ENCODE measurements at places on chromosomes 12 and 14. TPM values are rescaled to one million over a fixed set of nuclear protein-coding genes. Genes with fewer than 3 reads are reported as not detected.

OR4E1 gene
- 0.06 TPM for total RNA-seq

FOXG1 gene
- not detected for total RNA-seq

BCL2L14 gene
- total RNA-seq, result not detected

KRT2 gene
- total RNA-seq, result not detected

TROAP gene
- total RNA-seq, result 32.8 TPM

RAN gene
- total RNA-seq, result 600 TPM

SPTB gene
- total RNA-seq, result not detected

CDCA4 gene
- 63.1 TPM for total RNA-seq

FAM186B gene
- 0.19 TPM for total RNA-seq

DDHD1 gene
- 13.6 TPM for total RNA-seq

CACNA2D4 gene
- total RNA-seq, result not detected

DAO gene
- not detected for total RNA-seq

AGAP2 gene
- 0.26 TPM for total RNA-seq

KIF26A gene
- under 0.01 TPM for total RNA-seq

GPR135 gene
- 2.5 TPM for total RNA-seq

PIANP gene
- 0.34 TPM for total RNA-seq

EGLN3 gene
- total RNA-seq, result 1.5 TPM

TBC1D30 gene
- 0.06 TPM for total RNA-seq

RBP5 gene
- not detected for total RNA-seq

GLS2 gene
- total RNA-seq, result not detected

USP44 gene
- total RNA-seq, result not detected

PSMB5 gene
- total RNA-seq, result 235 TPM

CAPZA3 gene
- not detected for total RNA-seq

RFX4 gene
- not detected for total RNA-seq

REC8 gene
- total RNA-seq, result 1.6 TPM

ANO2 gene
- under 0.01 TPM for total RNA-seq

E2F7 gene
- 18.0 TPM for total RNA-seq

SMIM41 gene
- total RNA-seq, result not detected

ZCCHC8 gene
- 15.1 TPM for total RNA-seq

RNASE2 gene
- not detected for total RNA-seq

POTEM gene
- not detected for total RNA-seq

IKZF4 gene
- total RNA-seq, result 2.2 TPM

LRCOL1 gene
- total RNA-seq, result not detected

OLR1 gene
- total RNA-seq, result not detected

SPSB2 gene
- total RNA-seq, result 13.0 TPM

ADAM20 gene
- 0.19 TPM for total RNA-seq

OR6C2 gene
- total RNA-seq, result not detected

CATSPERB gene
- not detected for total RNA-seq

TMEM132C gene
- total RNA-seq, result not detected

RDH5 gene
- total RNA-seq, result 216 TPM

CEBPE gene
- 0.11 TPM for total RNA-seq

RPS6KA5 gene
- total RNA-seq, result 6.1 TPM

TMEM229B gene
- total RNA-seq, result 0.06 TPM

A2ML1 gene
- not detected for total RNA-seq

ANO4 gene
- total RNA-seq, result 8.8 TPM

SLC4A8 gene
- total RNA-seq, result 3.1 TPM

RNASE3 gene
- not detected for total RNA-seq

SERPINA9 gene
- not detected for total RNA-seq

ADGRD1 gene
- total RNA-seq, result not detected

CLEC2B gene
- total RNA-seq, result 7.8 TPM

NRIP2 gene
- total RNA-seq, result not detected

MVK gene
- 15.3 TPM for total RNA-seq

HCAR1 gene
- total RNA-seq, result not detected

PRH2 gene
- 1.0 TPM for total RNA-seq

LTBP2 gene
- total RNA-seq, result 211 TPM

GPR84 gene
- not detected for total RNA-seq

OASL gene
- total RNA-seq, result 4.3 TPM

PLA2G1B gene
- total RNA-seq, result not detected

RTL1 gene
- not detected for total RNA-seq

Measured in LHCN-M2 (cell line).